ENCODE measurements at places on chromosomes 12 and 14.

- no peak for DNase-seq
Observed at GRCh38 chr14:89267163-89267562, 149.9 kb downstream of the FOXN3 start.

DNA sequence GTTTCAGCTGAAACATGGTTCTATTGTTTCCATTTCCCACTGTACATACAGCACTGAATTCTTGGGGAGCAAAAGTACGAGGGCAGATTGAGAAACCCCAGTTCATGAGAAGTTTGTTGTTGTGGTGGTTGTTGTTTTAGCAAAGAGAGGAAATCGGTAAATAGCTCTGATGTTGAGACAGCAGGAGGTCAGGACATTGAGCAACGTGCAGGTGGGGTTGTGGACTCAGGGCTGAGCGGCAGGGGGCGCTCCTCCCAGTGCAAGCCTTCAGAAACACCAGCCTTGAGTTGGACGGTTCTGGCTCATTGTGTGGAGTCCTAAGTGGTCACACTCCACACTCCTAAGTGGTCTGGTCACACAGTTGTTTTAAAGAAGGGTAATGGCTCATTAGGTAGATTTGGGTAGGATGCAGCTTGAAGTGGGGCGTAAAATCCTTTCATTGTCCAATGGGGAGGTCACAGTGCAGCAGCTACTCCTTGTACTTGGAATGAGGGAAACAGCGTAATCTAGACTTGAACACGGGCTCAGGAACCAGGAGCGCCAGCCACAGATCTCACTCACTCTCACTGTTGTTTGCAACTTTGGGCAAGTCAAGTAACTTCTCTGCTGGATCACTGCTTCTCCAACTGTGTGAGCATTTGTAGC, 14.5 kb upstream of the PWP1 start:
- peak; percentile 43 for DNase-seq

- no peak for DNase-seq
Observed at GRCh38 chr14:29425705-29426482, 501.8 kb downstream of the PRKD1 start.

GRCh38 chr12:16553457-16553856, 52.5 kb downstream of the LMO3 start:
- DNase-seq = no peak

DNA sequence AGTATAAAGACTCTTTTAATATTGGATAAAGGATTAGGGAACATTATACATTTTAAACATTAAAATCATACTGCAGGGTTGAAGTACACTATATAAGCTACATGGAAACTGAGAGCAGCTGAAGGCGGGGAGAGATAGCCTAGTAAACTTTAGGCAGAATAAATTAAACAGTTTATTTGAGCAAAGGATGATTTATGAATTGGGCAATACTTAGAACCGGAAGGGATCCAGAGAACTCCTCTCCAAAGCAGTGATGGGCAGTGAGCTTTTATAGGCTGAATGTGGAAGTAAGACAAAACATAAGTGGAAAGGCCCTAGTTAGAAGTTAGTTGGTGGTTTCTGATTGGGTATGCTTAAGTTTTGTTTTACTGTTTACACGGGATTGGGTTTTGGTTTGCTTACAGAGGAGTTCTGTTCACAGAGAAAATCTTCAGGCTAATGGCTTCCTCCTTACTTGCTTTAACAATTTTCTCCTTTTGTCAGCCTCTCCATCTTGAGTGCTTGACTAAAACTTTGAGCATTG, 18.9 kb downstream of the LEMD3 start:
- DNase-seq = no peak

DNA sequence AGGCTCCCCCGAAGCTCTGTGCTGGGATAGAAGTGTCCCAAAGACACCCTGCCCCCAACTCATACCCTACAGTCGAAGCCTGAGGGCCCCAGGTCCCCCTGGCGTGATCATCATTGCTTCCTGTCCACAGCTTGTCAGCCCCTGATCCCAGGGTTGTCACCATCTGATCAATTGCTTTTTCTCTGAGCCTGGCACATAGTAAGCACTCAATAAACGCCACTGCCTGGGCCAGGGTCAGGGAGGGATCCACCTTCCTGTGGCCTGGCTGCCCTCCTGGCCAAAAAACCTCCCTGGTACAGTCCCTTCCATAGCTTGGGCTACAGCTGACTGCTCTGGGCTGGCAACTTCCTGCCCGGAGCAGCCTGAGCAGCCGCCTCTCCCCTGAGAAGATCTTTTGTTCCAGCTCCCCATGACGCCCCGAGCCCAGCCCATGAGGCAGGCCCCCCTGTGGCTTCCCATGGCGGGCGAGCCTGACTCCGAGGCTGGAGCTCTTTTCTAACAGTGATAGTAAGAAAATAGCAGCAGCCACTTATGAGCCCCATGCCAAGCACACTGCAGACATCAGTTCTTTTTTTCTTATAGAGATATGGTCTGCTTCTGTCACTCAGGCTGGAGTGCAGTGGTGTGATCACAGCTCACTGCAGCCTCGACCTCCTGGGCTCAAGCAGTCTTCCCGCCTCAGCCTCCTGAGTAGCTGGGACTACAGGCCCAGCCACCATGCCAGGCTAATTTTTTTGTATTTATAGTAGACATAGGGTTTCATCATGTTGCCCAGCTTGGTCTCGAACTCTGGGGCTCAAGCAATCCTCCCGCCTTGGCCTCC, 6.5 kb downstream of the SH2B3 start:
- DNase-seq = peak; percentile 49

- DNase-seq = no peak
Observed at GRCh38 chr14:54627219-54627539, 60.3 kb downstream of the SAMD4A start.

- DNase-seq = no peak
Observed at GRCh38 chr12:30896461-30896860, 30.1 kb upstream of the TSPAN11 start.

- no peak for DNase-seq
Observed at GRCh38 chr14:103250874-103251273, 83.2 kb upstream of the EIF5 start.

- DNase-seq = no peak
Observed at GRCh38 chr12:47578836-47579235, 127.0 kb downstream of the RPAP3 start.

- no peak for DNase-seq
Observed at GRCh38 chr14:75458305-75458704, 30.5 kb downstream of the JDP2 start.

DNA sequence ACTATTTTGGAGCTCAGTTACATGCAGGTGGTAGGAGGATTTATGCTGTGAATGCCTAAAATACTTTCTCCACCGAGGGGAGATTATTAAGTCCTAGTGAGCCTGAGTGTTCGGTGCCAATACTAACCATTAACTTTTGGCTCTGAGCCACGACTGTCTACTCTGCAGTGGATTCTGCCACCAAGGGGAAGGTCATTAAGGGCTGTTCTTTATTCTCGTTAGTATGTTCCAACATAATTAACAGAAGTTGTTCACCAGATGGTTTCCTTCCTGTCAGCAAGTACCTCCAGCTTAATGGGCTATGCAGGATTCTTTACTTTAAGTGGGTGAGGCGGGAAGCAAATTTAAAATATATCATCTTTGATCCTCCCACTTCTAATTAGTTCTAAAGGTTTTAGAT, 326.3 kb downstream of the BMP4 start:
- no peak for DNase-seq

- DNase-seq = no peak
Observed at GRCh38 chr12:66508025-66508424, 170.9 kb downstream of the GRIP1 start.

GRCh38 chr14:63962906-63963305, 110.1 kb downstream of the SYNE2 start:
- DNase-seq = no peak

GRCh38 chr12:131353826-131354225, 357.1 kb upstream of the SFSWAP start:
- DNase-seq = no peak

DNA sequence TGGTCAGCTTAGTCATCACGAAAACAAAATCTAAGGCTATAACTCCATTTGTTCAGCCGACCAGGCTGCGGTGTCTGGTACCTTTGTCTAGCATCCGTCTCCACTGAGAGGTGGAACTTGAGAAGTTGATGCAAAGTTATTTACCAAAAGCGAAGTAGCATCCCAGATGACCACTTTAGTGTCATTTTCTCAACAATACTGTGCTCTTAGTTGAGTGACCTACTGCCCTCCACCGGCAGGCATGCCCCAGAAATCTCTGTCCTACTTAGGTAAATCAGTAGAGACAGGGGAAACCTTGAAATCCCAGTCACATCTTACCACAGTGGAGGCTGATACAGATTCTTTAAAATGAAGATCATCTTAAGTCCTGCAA, 1.3 kb upstream of the ST8SIA1 start:
- DNase-seq = no peak

- no peak for DNase-seq
Observed at GRCh38 chr12:49804821-49805220, 23.4 kb downstream of the NCKAP5L start.

DNA sequence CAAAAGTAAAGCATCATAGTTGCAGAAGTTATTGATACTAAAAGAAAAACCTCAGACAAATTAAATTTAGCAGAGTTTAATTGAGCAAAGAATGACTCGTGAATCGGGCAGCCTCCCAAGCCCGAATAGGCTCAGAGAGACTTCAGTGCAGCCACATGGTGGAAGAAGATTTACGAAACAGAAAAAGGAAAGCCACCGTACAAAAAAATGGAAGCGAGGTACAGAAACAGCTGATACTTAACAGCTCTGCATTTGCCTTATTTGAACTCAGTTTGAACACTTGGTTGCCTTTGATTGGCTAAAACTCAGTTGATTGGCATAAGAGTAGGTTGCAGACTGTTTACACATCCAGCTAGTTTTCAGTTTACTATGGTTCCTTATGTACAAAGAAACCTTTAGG, 12.9 kb downstream of the TTC9 start:
- peak; percentile 41 for DNase-seq

- DNase-seq = no peak
Observed at GRCh38 chr12:104294927-104295668, 8.4 kb upstream of the EID3 start.

DNA sequence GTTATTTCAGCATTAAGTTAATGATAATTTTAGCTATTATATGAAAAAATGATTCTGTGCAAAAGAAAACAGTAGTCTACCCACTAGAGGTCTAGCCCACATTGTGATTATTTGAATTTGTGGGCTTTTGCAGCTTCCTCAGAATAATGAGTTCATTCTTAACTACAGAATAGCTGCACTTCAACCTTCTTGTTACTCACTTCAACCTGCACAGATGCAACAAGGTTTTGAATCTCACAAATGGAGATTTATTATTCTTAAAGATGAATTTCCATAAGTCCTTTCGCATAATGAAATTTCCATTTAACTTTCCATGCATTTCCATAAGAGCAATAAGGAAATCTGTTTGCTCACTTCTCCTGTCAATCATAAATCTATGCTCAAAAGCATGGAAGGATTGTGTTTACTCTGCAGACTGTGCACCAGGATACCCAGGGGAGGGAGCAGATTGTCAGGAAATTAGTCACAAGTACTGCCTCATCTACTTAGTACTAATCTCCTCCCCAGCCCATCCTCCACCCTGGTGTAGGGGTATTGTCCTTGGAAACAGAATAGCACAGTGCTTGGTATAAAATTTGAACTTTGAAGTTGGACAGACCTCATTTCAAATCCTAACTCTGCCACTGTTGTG, 24.1 kb downstream of the PTGER2 start:
- no peak for DNase-seq

DNA sequence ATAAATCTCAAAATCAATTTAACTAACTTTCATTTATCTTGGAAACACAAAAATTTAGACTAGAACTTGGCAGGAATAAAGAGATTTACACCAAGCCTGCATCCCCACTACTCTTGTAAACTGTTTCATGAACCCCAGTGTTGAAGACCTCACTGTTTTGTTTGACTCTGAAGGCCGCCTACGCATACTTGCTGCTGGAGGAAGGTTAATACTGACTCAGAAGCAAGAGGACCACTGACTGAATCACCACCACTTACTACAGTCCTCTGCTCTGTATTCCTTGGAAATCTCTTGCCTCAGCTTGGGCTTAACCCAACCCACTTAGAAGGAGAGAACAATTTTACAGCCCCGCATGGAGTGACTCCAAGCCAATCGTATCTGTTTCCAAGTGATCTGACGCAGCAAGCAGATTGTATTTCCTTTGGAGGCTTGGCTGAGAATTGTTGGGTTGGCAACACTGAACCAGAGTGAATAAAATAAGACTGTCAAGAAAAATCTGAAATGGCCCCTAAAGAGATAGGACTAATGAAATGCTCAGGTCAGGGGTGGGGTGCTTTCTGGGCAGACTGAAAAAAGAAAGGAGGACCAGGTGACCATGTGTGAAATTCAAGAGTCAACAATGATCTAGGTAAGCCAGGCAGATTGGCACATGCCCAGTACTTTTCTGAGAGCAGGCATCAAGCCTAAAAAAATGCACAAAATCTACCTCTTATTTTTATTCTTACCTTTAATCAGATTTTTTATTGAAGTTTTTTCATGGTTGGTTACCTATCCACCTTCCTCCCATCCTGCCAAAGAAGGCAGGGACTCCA, 248.6 kb downstream of the ZFP36L1 start:
- DNase-seq = no peak

- no peak for DNase-seq
Observed at GRCh38 chr12:91203610-91204009, 21.0 kb upstream of the DCN start.

DNA sequence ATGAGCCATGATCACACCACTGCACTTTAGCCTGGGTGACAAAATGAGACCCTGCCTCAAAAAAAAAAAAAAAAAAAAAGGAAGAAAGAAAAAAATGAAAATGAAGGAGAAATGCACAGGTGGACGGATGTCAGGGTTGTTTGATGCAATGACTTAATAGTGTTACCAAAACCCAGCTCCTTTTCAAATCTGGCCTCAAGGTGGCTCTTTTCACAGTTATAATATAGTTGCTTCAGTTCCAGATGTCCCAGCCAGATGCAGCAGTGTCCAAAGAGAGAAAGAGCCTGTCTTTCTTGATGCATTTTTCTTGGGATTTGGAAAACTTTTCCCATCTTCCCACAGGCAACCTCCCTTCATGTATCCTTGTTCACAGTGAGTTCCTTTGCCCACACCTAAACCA, 36.5 kb downstream of the KCNMB4 start:
- DNase-seq = no peak

DNA sequence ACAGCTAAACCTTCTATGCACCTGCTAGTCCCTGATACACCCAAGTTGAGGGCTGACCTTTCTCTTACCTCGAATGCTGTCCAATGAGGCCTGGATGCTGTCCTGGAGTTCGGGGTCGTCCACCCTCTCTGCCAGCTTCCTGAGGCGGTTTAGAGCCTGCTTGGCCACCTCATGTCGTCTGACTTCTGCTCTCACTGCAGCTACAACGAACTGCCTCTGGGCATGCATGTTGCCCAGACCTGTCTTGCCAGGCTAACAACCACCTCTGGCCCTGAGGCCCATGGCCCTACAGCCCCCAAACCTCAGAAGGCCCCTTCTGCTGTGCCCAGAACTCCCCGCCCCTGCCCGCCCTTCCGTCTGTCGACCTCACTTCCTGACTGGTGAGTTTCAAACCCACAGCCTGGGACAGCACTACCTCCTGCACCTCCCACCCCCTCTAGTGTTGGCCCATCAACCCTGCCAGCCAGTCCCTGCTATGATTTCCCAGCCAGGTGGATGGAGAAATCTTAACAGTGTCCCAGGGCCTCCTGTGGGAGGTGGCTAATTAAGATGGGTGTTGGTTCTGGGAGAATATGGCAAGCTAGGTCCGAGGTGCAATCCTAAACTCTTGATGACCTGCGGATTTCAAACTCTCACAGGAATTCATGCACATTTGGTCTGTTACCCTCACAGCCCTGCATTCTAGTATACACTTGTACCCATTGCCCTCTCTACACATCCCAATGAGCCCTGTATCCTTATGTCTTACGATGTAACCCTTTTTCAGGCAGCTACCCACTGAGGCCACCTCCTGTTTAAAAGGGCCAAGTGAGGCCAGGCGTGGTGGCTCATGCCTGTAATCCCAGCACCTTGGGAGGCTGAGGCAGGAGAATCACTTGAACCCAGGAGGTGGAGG, 2.7 kb upstream of the TSPAN31 start:
- peak; percentile 88 for DNase-seq

GRCh38 chr12:990661-991349, at the start of gene ERC1:
Gene ERC1, plus strand, starts transcription at chr12:991223. Its CDS starts 36,681 bp downstream, at chr12:1027904.
- DNase-seq = peak; percentile 89

Measured in CD4-positive, alpha-beta T cell treated with Interleukin-6 for 4 hours (primary cell).